Mesenchymal stem cell (in vitro differentiated cells and primary cell): ENCODE measurements at places on chromosomes 3 and 15.
A peak's percentile ranks its signal among the peaks of the same experiment; 100 is the strongest.

DNA sequence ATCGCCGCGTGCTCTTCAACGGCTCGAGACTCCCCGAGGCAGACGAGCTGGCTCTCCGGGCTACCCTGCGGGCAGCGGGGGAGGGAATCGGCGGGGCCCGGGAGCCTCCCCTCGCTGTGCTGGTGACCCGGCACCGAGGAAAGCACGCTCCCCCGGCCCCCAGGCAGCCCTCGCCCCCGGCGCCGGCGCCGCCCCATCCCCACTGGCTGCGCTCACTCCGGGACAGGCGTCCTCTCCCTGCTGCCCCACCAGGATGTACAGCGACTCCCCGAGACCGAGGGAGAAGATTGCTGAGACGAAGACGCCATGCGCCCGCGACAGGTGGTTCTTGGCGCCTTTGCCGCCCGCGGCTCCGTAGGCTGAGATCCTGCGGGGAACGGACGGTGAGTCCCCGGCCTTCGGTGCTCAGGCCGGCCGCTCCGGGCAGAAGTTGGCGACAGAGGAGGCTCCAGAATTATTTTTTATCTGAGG lies 1.7 kb downstream of the LTK start:
- peaks cover 55% of the 10 kb centered on the region for H3K27me3 ChIP-seq
- peaks cover 29% of the 10 kb centered on the region for H3K4me1 ChIP-seq
- no peak overlapping the region for H3K4me3 ChIP-seq
- DNase-seq, result no peak
- H3K36me3 ChIP-seq, result peaks cover 3% of the 10 kb centered on the region

- H3K27me3 ChIP-seq, result no peaks in the 10 kb centered on the region
- no peak overlapping the region for H3K4me3 ChIP-seq
- DNase-seq, result no peak
- H3K36me3 ChIP-seq, result no peaks in the 10 kb centered on the region
Measured at GRCh38 chr3:86826292-86826691, 164.7 kb downstream of the VGLL3 start.

- no peak for DNase-seq
- H3K27me3 ChIP-seq, result no peaks in the 10 kb centered on the region
Measured at GRCh38 chr3:169144731-169145130, 518.8 kb downstream of the MECOM start.

DNA sequence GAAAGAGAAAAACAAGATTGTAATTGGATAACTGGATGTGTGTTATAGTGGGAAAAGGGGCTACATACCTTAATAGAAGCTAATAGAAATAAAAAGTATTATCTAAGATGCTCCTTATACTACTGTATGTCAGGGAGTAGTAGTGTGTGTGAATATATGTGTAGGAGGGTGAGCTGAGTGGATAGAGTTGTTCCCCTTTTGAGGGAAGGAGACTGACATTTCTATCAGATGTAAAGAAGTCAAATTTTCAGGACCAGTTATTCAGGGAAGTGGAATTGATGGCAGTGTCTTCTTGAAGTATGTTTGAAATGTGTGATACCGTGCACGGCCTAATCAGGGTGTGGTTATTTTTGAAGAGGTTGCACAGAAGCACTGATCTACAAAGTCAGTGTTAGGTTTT lies 49.1 kb downstream of the PCOLCE2 start:
- no peak overlapping the region for H3K27ac ChIP-seq
- DNase-seq, result no peak
- no peaks in the 10 kb centered on the region for H3K36me3 ChIP-seq
- H3K4me3 ChIP-seq, result no peak overlapping the region
- H3K27me3 ChIP-seq, result no peaks in the 10 kb centered on the region

GRCh38 chr15:59406446-59406845 lies 31.5 kb upstream of the FAM81A start:
- H3K4me1 ChIP-seq, result peaks cover 8% of the 10 kb centered on the region
- H3K4me3 ChIP-seq, result no peak overlapping the region
- H3K27ac ChIP-seq, result no peak overlapping the region
- no peaks in the 10 kb centered on the region for H3K27me3 ChIP-seq

DNA sequence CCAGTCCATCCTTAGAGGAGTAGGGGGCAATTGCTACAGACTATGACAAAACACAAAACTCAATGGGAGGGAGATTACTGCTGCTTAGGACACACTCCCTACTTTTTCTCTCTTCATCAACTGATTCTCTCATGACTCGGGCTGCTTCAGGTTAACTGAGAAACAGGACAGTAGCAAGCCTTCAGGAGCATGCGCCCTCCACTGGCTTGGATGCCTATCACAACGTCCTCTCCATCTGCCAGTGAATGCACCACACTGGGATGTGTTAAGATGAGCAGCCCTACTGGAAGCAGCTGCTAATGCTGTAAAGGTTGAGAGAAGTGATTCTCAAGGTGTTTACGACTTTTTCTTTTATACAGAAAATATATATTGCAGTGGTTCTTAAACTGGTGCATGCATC lies 542.3 kb downstream of the EDEM1 start:
- no peaks in the 10 kb centered on the region for H3K4me1 ChIP-seq
- no peak overlapping the region for H3K27ac ChIP-seq
- no peak overlapping the region for H3K4me3 ChIP-seq
- no peaks in the 10 kb centered on the region for H3K36me3 ChIP-seq
- H3K27me3 ChIP-seq, result no peaks in the 10 kb centered on the region

DNA sequence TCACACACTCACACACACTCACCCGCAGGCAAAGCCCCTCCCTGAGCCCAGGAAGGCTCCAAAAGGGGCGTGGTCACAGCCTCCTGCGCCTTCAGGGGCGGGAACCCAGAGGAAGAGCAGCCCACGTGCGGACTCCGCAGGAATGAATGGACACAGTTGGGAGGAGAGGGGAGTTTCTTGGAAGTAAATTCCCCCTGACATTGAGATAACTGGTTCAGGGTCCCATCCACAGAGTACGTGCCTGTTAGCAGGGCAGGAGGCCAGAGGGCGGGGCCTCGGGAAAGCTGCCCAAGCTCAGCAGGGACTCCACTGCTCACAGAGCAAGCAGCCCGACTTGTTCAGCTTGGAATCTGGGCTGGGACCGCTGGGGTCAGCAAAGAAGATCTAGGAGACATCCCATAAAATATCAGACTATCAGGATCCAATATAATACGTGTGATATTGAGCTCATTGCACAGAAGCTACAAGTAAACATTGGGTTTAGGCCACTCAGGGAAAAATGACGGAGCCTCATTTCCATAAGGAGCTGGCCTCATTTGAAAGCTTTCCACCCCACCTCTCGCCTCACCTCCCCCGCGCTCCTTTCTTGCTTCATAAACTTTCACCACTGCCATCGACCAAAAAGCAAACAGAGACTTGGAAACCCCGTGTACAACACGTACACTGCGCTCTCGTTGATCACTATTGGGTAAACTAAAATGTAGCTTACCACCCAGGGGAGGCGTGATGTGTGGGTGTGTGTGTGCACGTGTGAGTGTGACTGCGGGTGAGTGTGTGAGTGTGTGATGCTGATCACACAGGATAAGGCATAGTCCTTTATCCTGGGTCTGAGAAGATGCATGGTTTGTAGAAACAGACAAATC lies 36.0 kb downstream of the TM2D3 start:
- DNase-seq, result peak; percentile 56
- H3K4me1 ChIP-seq, result peaks cover 12% of the 10 kb centered on the region
